ENCODE measurements at places on chromosomes 3 and 15.

GRCh38 chr3:33808559-33808958, 10.1 kb downstream of the PDCD6IP start:
- DNase-seq, result no peak

GRCh38 chr3:46705751-46706552, 4.8 kb downstream of the TMIE start:
- DNase-seq, result no peak

DNA sequence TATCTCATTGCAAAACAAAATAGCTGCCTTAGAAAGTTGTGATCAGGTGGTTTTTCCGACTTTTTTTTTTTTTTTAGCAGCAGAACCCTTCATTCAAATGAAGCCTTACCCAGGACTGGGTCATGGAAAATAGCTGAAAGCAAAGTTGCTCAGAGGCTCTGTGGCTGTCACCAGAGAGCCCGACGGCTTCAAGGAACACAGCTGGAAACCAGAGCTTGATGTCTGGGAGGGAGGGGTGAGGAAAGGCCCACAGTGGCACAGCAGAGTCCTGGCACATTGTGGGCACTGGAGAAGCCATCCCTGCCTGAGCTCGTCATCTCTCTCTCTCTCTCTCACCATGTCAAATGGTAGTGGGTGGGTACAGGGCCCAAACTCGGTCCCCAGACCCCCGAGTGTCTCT, 77.5 kb downstream of the RPN1 start:
- DNase-seq, result no peak

GRCh38 chr3:111103807-111104206, 32.2 kb downstream of the NECTIN3 start:
- DNase-seq, result no peak
